Muscle of leg (tissue), 16 donors: ENCODE measurements at places on chromosomes 5 and 9. TPM values are rescaled to one million over a fixed set of nuclear protein-coding genes. Genes with fewer than 3 reads are reported as not detected.

IFNK gene
- total RNA-seq: not detected

DNA sequence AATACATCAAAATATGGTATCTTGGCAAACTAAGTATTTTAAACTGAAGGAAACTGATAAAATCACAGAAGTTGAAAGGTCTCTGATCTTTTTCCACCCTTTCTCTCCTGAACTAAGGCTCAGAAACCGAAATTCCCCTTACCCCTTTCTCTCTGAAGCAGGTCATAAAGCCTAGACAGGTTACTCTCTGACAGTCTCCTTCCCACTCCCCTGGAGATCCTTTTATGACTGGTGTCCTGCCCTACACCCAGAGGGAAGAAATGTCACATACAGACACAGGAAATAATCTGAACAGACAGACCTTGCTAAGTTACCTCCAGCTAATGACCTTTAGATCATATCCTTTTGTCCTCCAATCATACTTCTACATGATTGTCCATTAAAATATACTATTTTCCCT lies 127.4 kb downstream of the HCN1 start:
- no peak overlapping the region for H3K27ac ChIP-seq
- no peaks in the 10 kb centered on the region for H3K27me3 ChIP-seq
- no peaks in the 10 kb centered on the region for H3K36me3 ChIP-seq
- DNase-seq: no peak

GRCh38 chr5:10253390-10253789 lies 3.3 kb downstream of the CCT5 start:
- H3K27ac ChIP-seq: no peak overlapping the region
- H3K4me1 ChIP-seq: peaks cover 19% of the 10 kb centered on the region
- peaks cover 29% of the 10 kb centered on the region for H3K36me3 ChIP-seq
- H3K4me3 ChIP-seq: no peak overlapping the region

GRCh38 chr5:14771972-14772371 lies 99.6 kb downstream of the ANKH start:
- H3K36me3 ChIP-seq: no peaks in the 10 kb centered on the region
- H3K4me1 ChIP-seq: no peaks in the 10 kb centered on the region
- no peak for DNase-seq
- no peak overlapping the region for H3K4me3 ChIP-seq
- no peak overlapping the region for H3K27ac ChIP-seq

DNA sequence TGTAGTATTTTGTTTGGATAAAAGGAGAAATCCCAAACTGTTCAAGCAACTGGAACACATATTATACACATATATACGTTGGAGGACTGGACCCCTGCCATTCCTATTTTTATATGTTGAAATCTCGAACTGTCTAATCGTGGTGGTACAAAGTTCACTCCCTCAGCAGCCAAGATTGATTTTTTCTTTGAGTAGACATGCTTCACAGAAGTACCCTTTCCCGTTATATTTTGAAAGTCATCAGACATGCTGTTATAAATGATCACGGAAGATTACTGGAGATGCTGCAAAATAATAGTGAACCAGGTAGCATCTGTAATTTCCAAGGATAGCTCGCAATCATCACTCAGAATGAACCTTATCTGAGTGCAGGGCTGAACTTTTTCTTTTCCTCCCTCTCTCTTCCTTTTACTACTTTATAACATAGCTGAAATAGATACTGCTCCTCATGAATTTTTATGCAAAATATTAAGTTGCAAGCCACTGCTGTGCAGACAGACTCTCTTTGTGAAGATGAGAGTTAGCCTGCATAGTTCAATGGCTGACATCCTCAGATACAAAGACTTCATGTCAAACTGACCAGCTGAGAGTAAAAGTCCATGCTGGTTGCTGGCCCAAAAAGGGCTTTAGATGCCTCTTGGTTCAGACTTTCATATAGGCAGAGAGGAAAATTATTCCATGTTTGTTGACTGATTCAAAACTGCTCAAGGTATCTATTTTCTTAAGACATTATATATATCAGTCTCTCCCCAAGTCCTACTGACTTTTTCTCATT lies 451.9 kb downstream of the TMEM38B start:
- no peaks in the 10 kb centered on the region for H3K36me3 ChIP-seq
- H3K4me3 ChIP-seq: no peak overlapping the region
- H3K4me1 ChIP-seq: no peaks in the 10 kb centered on the region
- no peak overlapping the region for H3K27ac ChIP-seq

DNA sequence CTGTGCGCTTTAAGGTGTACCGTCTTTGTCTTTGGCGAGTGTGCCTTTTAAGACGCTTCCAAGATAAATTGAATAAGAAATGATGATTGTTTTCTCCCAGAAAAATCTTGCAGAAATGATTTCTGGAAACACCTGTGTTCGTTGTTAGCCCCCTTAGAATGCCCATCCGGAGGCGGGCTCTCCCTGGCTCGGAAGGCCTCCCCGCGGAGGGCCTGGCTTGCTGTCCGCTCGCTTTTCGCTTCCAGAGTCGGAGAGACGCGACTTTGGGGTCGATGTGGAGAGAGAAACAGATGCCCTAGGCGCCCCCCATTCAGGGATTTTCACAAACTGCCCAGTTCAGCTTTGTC lies 23.9 kb downstream of the LECT2 start:
- H3K36me3 ChIP-seq: no peaks in the 10 kb centered on the region
- no peak for DNase-seq
- H3K4me1 ChIP-seq: peaks cover 3% of the 10 kb centered on the region

- H3K4me1 ChIP-seq: peaks cover 5% of the 10 kb centered on the region
- H3K27me3 ChIP-seq: peaks cover 25% of the 10 kb centered on the region
- no peak for DNase-seq
- H3K4me3 ChIP-seq: no peak overlapping the region
- H3K36me3 ChIP-seq: no peaks in the 10 kb centered on the region
These were observed 54.0 kb downstream of the NSUN2 start for GRCh38 chr5:6578676-6579343.

- no peaks in the 10 kb centered on the region for H3K27me3 ChIP-seq
- no peaks in the 10 kb centered on the region for H3K36me3 ChIP-seq
- no peak for DNase-seq
- H3K4me3 ChIP-seq: no peak overlapping the region
- no peak overlapping the region for H3K27ac ChIP-seq
These were observed 405.4 kb downstream of the ZSWIM6 start for GRCh38 chr5:61737301-61737963.

SPATA31E1 gene
- total RNA-seq: not detected

DNA sequence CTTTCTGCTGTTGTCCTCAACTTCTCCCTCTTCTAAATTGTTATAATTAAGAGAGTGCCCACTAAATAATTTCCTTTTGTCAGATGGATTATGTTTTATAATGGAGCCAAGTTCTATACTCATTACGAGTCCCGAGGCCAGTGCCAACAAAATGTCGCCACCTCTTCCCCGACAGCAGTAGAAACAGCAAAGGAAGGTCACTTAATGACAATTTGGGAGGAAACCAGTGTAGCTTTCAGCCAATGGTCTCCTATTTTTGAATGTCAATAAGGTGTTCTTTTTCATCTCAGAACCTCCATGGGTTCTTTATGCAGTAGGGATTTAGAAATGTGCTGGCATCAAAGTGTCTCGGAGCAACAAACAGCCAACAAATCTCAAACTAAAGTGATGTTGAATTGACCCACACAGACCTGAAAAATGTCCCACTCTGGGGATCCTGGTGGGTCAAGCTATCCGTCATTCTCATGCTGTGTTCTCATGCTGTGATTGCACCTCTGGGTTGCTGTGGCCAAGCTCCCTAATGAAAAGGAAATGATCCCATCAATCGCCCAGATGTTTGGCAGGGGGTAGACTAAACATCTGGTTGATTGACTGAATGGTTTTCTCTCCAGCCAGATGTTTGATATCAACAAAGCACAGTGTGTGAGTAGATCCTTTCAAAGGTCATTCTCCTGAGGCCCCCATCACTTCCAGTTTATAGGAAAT lies 291.9 kb downstream of the DMAC1 start:
- no peaks in the 10 kb centered on the region for H3K4me1 ChIP-seq
- no peak overlapping the region for H3K27ac ChIP-seq
- no peaks in the 10 kb centered on the region for H3K36me3 ChIP-seq
- peak; percentile 73 for DNase-seq

AK1 gene
- total RNA-seq: 921 TPM

GRCh38 chr9:117400171-117400570 lies 14.7 kb downstream of the ASTN2 start:
- H3K4me1 ChIP-seq: no peaks in the 10 kb centered on the region
- H3K36me3 ChIP-seq: no peaks in the 10 kb centered on the region
- no peak for DNase-seq
- no peaks in the 10 kb centered on the region for H3K27me3 ChIP-seq

ITGA2 gene
- total RNA-seq: 27.7 TPM

DNA sequence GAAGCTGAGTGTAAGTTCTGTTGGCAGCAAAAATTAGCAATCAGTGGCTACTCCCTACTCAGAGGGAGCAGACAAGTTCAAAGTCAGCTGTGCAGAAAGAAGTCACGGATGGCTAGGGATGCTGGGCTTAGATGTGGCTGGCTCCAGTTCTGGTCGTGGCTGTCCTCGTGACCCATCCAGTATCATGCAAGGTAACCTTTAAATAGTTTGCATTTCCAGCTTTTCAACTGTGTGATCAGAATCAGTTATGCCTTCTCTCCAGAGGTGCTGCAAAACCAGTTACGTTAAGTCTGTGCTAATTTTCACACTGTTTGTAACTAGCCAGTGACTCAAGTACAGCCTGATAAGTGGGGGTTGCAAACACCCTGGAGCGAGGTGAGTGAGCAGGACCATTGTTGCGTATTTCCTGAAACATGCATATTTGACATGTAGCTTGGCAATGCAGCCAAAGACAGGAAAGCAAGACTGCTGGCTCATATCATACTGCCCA lies 302.4 kb downstream of the ATPSCKMT start:
- no peaks in the 10 kb centered on the region for H3K36me3 ChIP-seq
- H3K27me3 ChIP-seq: no peaks in the 10 kb centered on the region
- no peak overlapping the region for H3K4me3 ChIP-seq
- H3K27ac ChIP-seq: no peak overlapping the region

- H3K4me1 ChIP-seq: no peaks in the 10 kb centered on the region
- H3K27me3 ChIP-seq: no peaks in the 10 kb centered on the region
- no peak overlapping the region for H3K27ac ChIP-seq
- no peak overlapping the region for H3K4me3 ChIP-seq
- no peaks in the 10 kb centered on the region for H3K36me3 ChIP-seq
These were observed 29.8 kb downstream of the NR4A3 start for GRCh38 chr9:99851500-99851822.
